ENCODE measurements at places on chromosomes 7 and 10.

- DNase-seq = no peak
Observed at GRCh38 chr10:2985729-2986232, 81.6 kb upstream of the PFKP start.

DNA sequence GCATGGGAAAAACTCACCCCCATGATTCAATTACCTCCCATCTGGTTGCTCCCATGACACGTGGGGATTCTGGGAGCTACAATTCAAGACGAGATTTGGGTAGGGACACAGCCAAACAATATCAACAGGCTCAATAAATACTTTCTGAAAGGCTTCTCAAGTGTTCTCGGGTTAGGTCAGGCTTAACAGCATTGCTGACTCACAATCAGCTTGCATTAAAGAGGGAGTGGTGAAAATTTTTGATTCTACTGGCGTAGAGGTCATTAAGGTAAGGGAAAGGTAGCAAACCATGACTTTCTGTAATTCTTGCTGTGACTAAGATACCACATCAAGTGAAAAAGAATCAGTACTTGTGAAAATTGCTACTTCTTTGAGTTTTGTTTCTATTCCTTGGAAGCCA, 126.4 kb downstream of the JCAD start:
- DNase-seq = no peak

- DNase-seq = no peak
Observed at GRCh38 chr10:76149182-76149581, 717.8 kb downstream of the LRMDA start.

- DNase-seq = no peak
Observed at GRCh38 chr7:76394957-76395356, 14.5 kb downstream of the SSC4D start.

- DNase-seq = no peak
Observed at GRCh38 chr10:121792198-121792597, 135.6 kb downstream of the ATE1 start.

- no peak for DNase-seq
Observed at GRCh38 chr10:44828508-44829142, 82.5 kb upstream of the TMEM72 start.

- DNase-seq = peak; percentile 45
Observed at GRCh38 chr7:85407391-85407790, 220.5 kb upstream of the SEMA3D start.

- peak; percentile 22 for DNase-seq
Observed at GRCh38 chr7:19413443-19413965, 268.3 kb upstream of the FERD3L start.

GRCh38 chr7:130369110-130369711, 11.1 kb upstream of the CPA1 start:
- no peak for DNase-seq

Data from HAP-1 (cell line).